ENCODE measurements at places on chromosomes 6 and 20.
A peak's percentile ranks its signal among the peaks of the same experiment; 100 is the strongest.

- no peak for DNase-seq
These were observed 96.7 kb downstream of the BACH2 start for GRCh38 chr6:90199900-90200299.

DNA sequence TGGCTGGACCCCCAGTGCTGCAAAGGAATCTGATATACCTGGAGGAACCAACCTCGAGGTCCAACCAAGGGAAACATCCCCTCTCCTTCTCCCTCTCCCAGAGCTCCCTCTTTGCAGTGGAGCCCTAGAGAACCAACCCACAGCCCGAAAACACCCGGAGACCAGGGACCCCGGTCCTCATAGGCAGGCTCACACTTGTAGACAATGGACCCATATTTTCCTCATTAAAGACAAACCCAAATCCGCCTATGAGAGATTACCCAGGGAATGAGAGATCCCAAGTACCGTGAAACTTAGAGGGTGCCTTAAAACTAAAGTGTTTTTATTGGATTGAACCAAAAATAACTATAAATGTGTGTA lies 9.6 kb upstream of the FOXF2 start:
- no peak for DNase-seq

DNA sequence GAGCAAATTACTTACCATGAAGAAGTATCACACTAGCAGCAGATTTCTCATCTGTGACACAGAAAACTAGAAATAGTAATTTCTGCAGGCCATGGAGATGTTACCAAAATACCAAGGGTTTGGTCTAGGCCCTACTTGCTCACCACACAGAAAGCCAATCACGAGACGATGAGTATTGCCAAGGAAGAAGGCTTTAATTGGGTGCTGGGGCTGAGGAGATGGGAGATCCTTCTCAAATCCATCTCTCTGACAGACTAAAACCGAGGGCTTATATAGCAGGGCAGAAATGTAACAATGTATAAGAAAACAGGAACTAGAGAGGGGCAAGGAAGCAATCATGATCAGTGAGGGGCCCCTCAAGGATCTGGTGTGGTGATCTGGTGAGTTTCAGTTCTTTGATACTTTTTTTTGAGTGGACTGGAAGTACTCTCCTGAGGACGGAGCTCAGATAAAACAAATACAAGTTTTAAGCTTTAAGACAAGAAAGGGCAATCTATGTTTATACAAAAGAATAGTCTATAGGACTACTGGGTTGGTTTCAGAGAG lies 40.9 kb downstream of the RNF182 start:
- DNase-seq, result no peak

DNA sequence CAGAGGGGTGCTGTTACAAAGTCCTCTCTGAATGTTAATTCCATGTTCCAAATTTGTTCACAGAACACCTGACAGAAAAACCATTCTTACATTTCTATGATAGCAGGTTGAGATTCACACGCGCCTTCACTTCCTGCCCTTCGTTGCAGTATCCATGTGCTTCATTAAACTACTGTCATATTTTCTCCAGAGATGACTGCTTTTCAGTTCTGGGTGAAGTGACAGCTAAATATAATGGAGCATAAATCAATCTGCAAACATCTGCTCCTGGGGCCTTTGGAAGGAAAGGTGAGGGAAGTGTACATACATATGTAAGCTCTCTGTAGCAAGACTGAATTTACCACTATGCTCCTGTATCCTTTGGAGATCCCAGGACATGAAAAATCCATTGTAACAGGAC lies 750.2 kb downstream of the HDGFL1 start:
- no peak for DNase-seq

DNA sequence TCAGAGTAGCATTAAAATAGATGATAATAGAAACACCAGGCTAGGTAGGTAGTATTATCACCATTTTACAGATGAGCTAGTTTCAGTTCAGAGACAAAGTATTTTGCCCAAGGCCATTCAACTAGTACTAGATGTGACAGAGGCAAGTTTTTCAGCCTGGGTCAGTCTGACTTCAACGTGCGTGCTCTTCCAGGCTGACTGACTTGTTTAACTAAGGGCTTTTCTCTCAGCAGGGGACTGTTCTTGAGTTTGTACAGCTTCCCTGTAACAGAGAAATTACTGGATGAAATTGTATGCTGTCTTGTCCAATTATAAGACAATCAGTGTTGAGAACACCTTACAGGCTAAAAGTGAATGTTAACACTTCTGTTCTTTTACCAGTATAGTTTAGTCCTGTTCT lies 333.5 kb upstream of the MAN1A1 start:
- DNase-seq, result no peak

DNA sequence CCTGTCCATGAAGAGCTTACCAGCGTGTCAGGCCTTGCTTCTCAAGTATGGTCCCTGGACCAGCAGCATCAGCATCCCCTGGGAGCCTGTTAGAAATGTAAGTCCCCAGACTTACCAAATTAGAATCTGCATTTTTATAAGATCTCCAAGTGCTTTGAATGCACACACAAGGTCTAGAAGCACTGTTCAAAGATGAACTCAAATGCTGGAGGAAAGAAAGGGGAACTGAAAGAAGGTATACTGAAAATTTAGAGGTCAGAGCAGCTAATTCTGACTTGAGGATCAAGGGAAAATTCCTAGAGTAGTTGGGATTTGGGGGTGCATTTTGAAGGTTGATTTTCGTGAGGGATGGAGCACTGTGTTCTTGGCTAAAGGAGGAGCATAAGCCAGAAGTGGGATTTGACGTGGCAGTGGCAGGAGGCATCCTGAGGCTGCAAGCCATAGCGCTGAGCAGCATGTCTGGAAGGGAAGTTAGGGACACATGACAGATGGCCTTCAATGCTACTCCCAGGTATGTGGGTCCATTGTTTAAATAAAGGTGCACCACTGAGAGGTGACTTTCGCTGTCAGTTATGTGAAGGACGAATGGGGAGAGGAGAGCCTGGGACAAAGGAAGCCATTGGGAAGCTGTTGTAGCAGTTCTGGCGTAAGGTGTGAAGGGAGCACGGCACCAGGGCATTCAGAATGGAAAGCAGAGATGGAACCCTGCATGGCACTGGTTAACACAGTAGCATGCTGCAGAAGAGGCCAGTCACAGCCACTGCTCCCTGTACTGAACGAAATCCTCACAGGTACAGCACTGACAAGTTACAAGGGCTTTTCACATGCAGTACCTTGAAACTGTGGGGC lies 36.2 kb downstream of the ARMC2 start:
- no peak for DNase-seq

- no peak for DNase-seq
These were observed 301.3 kb upstream of the JARID2 start for GRCh38 chr6:14944593-14944992.

GRCh38 chr6:170542031-170542719 lies 10.9 kb downstream of the PSMB1 start:
- DNase-seq, result no peak

- DNase-seq, result no peak
These were observed 33.0 kb downstream of the METTL24 start for GRCh38 chr6:110325197-110325596.

- DNase-seq, result no peak
These were observed 105.3 kb upstream of the TENT5A start for GRCh38 chr6:81857812-81858211.

- no peak for DNase-seq
These were observed 204.5 kb downstream of the UBE3D start for GRCh38 chr6:82861121-82861520.

GRCh38 chr6:9532621-9533557 lies 882.0 kb downstream of the TFAP2A start:
- no peak for DNase-seq

DNA sequence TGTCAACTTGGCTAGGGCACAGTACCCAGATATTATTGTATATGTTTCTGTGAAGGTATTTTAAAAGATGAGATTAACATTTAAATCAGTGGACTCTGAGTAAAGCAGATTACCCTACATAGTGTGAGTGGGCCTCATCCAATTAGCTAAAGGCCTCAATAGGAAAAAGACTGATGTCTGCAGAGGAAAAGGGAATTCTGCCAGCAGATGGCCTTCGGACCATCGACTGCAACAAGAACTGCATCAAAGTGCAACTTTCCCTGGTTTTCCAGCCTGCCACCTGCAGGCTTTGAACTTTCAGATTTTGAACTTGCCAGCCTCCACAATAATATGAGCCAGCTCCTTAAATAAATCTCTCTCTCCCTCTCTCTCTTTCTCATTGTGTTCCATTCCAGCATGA lies 80.5 kb downstream of the IMPG1 start:
- DNase-seq, result no peak

- no peak for DNase-seq
These were observed 27.3 kb downstream of the FNDC1 start for GRCh38 chr6:159196430-159196975.

GRCh38 chr6:144217264-144217663 lies 66.9 kb downstream of the STX11 start:
- no peak for DNase-seq

DNA sequence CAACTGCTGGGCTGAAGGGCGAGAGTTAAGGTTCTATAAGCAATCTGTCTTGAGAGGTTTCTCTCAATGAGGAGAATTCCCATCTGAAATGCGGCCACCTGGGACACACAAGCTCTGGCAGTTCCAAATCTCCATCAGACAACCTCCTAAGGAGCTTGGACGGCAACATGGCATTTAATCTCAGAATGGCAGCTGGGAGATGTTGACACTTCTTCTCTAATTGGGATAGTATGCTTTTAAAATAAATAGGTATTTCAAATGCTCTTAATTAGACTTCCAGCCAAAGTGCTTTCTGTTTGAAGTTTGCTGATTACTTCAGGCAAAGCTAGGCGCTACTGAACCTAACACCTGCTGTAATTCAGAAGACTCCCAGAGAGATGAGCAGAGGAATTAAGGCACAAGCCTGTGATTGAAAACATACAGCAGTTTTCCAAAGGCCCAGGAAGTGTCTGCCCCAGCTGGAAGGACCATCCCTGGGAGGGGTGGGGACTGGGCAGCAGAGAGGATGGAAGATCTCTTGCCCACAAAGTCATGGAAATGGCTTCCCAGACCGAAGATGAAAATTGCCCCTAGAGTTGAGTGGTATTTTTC lies 59.1 kb upstream of the KCNK16 start:
- DNase-seq, result no peak

DNA sequence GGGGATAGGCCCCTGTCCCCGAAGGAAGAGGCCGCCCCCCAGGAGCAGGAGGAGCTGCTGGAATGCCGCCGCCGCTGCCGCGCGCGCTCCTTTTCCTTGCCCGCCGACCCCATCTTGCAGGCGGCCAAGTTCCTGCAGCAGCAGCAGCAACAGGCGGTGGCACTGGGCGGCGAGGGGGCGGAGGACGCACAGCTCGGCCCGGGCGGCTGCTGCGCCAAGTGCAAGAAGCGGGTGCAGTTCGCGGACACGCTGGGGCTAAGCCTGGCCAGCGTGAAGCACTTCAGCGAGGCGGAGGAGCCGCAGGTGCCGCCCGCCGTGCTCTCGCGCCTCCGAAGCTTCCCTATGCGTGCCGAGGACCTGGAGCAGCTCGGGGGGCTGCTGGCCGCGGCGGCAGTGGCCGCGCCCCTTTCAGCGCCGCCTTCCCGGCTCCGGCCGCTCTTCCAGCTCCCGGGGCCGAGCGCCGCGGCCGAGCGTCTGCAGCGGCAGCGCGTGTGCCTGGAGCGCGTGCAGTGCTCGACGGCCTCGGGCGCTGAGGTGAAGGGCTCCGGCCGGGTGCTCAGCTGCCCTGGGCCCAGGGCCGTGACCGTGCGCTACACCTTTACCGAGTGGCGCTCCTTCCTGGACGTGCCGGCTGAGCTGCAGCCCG lies 630 bp downstream of the PPP1R3G start:
- DNase-seq, result peak; percentile 20

- DNase-seq, result no peak
These were observed 3.2 kb downstream of the BACH2 start for GRCh38 chr6:90293319-90293953.

GRCh38 chr20:50848341-50848808 lies 53.5 kb downstream of the BCAS4 start:
- DNase-seq, result no peak

DNA sequence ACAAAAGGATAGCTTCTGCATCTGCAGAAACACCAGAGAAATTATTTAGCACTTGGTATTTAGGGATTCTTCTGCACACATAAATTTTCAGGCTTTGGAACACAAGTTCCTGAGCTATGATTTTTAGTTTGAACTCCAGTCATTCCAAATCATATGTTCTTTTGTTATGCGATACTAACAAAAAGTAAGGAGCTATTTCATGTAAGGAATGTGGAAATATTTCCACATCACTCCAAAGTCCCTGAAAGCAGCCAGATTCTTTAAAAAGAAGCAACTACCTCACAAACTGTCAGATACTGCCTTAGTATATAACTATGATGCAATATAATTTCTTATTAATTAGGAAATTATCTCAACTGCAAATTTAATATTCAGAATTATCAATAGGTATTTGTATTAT lies 106.9 kb downstream of the RNGTT start:
- no peak for DNase-seq

GRCh38 chr6:44058617-44059358 lies 68.5 kb downstream of the MRPL14 start:
- DNase-seq, result peak; percentile 55

DNA sequence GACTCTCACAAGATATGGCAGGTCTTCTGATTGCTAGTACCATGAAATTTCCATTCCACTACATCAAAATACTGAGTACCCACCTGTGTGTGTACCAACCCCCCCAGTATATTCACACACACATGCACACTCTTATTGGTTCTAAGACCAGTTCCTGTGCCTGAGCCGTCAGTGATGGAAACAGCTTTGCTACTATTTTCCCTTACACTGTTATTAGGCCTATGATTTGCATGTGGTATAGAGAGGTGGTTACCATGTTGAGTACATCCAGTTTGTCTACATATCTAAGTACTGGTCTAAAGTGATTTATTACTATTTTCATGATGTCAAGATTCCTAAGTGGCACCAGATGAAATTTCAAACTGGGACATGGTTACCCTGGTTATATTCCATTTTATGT lies 459.9 kb downstream of the BCKDHB start:
- no peak for DNase-seq

DNA sequence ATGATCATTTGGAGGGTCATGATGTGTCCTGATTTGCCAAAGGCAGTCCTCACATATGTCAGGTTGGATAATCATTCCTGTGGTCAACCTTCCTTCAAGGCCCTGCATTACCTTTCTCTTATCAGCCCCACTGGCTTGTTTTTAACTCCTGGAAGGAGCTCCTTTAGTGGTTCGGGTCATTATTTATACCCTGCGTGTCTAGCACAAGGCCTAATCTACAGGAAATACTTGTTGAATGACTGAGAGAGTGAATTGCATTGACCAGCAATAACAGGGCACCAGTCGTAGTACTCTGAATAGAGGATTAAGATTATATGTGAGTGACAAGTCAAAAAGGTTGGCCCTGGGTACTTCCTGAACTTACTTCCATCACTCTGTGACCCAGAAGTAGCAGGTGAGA lies 4.5 kb downstream of the HIVEP2 start:
- DNase-seq, result no peak

GRCh38 chr6:110310861-110311446 lies 47.2 kb downstream of the METTL24 start:
- DNase-seq, result no peak

GRCh38 chr6:34225551-34225950 lies 11.1 kb upstream of the HMGA1 start:
- no peak for DNase-seq
